K562 (cell line): ENCODE measurements at places on chromosomes 16 and 17. TPM values are rescaled to one million over a fixed set of nuclear protein-coding genes. Genes with fewer than 3 reads are reported as not detected.

GRCh38 chr17:63993368-63993985, 4.7 kb upstream of the PRR29 start:
- no peak overlapping the region for H3K27ac ChIP-seq
- H3K4me1 ChIP-seq: peaks cover 5% of the 10 kb centered on the region
- H3K27me3 ChIP-seq: peaks cover 12% of the 10 kb centered on the region; the same call in 2 of the 3 replicates
- H3K4me3 ChIP-seq: no peak overlapping the region
- no peak for DNase-seq

GRCh38 chr17:37543637-37544052, 54.0 kb downstream of the DUSP14 start:
- no peak for DNase-seq
- no peak overlapping the region for H3K4me3 ChIP-seq
- H3K27ac ChIP-seq: no peak overlapping the region
- H3K27me3 ChIP-seq: no peaks in the 10 kb centered on the region
- no peaks in the 10 kb centered on the region for H3K4me1 ChIP-seq

- peak overlapping the region; percentile 86 for H3K4me3 ChIP-seq
- DNase-seq: peak; percentile 78
- H3K36me3 ChIP-seq: peaks cover 66% of the 10 kb centered on the region; the same call in 2 of the 3 replicates
These were observed 716 bp downstream of the TK1 start for GRCh38 chr17:78185981-78186691.

- H3K4me1 ChIP-seq: no peaks in the 10 kb centered on the region
- H3K4me3 ChIP-seq: no peak overlapping the region
- no peak overlapping the region for H3K27ac ChIP-seq
- DNase-seq: no peak
These were observed 635.4 kb upstream of the SOX9 start for GRCh38 chr17:71485426-71485825.

DNA sequence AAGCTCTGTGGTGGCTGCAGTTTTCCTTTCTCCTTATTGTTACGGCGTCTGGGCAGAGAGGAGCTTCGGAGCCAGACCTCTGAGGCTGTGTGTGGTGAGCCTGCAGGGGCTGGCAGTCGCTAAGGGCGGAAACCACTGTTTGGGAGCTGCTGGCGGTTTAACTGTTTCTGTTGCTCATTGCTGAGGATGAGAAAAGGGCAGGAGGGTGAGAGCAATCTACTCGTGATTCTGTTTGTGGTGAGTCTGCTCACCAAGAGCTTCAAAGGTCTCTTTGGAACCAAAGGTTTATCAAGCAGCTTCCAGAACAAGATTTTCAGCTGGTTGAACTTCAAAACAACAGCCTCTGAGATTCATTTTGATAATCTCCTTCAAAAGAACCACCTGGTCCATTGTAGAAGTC, 143.9 kb downstream of the ANKFN1 start:
- no peak for DNase-seq
- no peak overlapping the region for H3K27ac ChIP-seq
- H3K36me3 ChIP-seq: no peaks in the 10 kb centered on the region
- no peaks in the 10 kb centered on the region for H3K27me3 ChIP-seq
- no peaks in the 10 kb centered on the region for H3K4me1 ChIP-seq

- no peaks in the 10 kb centered on the region for H3K36me3 ChIP-seq
- no peaks in the 10 kb centered on the region for H3K4me1 ChIP-seq
- H3K4me3 ChIP-seq: no peak overlapping the region
- H3K27me3 ChIP-seq: peaks cover 18% of the 10 kb centered on the region
These were observed 58.0 kb upstream of the HNF1B start for GRCh38 chr17:37802712-37803416.

DNA sequence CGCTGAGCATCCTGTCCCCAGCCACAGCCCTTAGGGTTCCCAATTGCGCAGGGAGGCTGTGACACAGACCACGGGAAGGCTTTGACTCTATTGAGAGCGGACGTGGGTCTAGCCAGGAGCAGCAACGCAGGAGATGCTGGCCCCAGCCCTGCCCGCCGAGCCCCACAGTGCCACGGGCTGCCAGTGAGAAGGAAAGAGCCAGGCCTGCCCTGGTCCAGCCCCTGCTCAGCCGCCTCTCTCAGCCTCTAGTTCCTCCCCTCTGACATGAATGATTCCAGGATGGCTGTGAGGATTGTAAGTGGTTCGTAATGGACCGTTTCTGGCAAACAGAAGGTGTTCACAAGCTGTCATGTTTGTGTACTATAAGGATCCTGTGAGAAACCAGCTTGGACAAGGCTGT, 2.5 kb downstream of the BHLHA9 start:
- no peak for DNase-seq
- H3K27me3 ChIP-seq: peaks cover 8% of the 10 kb centered on the region
- no peak overlapping the region for H3K27ac ChIP-seq
- H3K4me3 ChIP-seq: no peak overlapping the region
- peaks cover 2% of the 10 kb centered on the region; the same call in 2 of the 3 replicates for H3K4me1 ChIP-seq

- H3K36me3 ChIP-seq: no peaks in the 10 kb centered on the region
- no peak overlapping the region for H3K4me3 ChIP-seq
- H3K27me3 ChIP-seq: peaks cover 69% of the 10 kb centered on the region
- H3K4me1 ChIP-seq: no peaks in the 10 kb centered on the region
- no peak overlapping the region for H3K27ac ChIP-seq
These were observed 80.7 kb upstream of the FOXF1 start for GRCh38 chr16:86429663-86430062.

- no peaks in the 10 kb centered on the region for H3K36me3 ChIP-seq
- no peak overlapping the region for H3K27ac ChIP-seq
- H3K27me3 ChIP-seq: peaks cover 67% of the 10 kb centered on the region
- peak; percentile 37 for DNase-seq
- peak overlapping the region; percentile 6; the same call in 1 of the 2 replicates for H3K4me3 ChIP-seq
- H3K4me1 ChIP-seq: peaks cover 10% of the 10 kb centered on the region
These were observed 415 bp downstream of the XYLT1 start for GRCh38 chr16:17470182-17470907.

DNA sequence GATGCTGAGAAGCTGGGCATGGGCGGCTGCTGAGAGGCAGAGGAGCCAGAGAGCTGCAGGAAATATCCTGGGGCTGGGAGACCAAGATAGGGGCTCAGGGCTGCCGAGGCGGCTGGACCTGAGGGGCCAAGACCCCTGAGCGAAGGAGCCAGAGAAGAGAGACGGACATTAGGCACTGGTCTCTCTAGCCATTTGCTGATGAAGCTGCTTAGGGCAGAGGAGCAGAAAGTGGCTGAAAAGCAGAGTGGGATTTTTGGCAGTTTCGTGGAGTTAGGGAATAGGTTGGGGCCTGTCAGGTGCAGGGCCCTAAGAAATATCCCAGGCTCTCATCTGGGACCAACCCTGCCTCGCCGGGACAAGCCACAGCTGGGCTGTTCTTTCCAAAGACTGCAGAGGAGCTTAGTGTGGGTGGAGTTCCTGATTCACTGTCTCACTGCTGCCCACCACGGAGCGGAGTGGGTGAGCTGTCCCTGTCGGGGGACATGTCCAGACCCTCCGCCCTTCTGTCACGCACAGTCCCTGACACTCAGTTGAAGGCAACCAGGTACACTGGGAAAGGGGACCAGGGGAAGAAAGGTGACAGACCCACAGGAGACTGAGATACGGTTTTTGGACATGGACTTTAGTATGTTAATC, 11.3 kb upstream of the DNASE1 start:
- DNase-seq: peak; percentile 12
- H3K36me3 ChIP-seq: no peaks in the 10 kb centered on the region
- H3K4me1 ChIP-seq: peaks cover 33% of the 10 kb centered on the region

GAA gene
- 3.8 and 4.0 TPM in 2 replicates for total RNA-seq

HAP1 gene
- total RNA-seq: 0.09 TPM in 1 of 2 replicates, not detected in the other

DNAI2 gene
- total RNA-seq: not detected in 2 replicates

PMP22 gene
- total RNA-seq: 25.8 and 26.1 TPM in 2 replicates

MT1G gene
- total RNA-seq: 0.89 and 1.7 TPM in 2 replicates

PHF23 gene
- total RNA-seq: 33.7 and 38.6 TPM in 2 replicates

KRTAP4-1 gene
- not detected in 2 replicates for total RNA-seq

NTN1 gene
- total RNA-seq: 0.02 TPM in 2 replicates
